ENCODE measurements at places on chromosomes 11 and 22.

DNA sequence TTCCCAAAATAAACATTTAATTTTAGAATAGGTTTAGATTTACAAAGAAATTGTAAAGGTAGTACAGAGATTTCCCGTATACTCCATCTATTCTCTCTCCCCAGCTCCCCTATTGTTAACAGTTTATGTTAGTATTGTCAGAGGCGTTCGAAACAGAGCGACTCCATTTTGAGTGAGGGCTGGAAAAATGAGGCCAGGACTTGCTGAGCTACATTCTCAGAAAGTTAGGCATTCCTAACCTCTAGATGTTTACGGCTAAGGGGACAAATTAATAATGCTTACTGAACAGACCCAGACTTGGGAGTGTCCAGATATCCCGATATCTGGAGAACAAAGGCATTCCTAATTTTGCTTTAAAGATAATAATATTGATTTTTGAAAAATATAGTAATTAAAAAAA lies 12.4 kb upstream of the NUP160 start:
- no peak for DNase-seq

DNA sequence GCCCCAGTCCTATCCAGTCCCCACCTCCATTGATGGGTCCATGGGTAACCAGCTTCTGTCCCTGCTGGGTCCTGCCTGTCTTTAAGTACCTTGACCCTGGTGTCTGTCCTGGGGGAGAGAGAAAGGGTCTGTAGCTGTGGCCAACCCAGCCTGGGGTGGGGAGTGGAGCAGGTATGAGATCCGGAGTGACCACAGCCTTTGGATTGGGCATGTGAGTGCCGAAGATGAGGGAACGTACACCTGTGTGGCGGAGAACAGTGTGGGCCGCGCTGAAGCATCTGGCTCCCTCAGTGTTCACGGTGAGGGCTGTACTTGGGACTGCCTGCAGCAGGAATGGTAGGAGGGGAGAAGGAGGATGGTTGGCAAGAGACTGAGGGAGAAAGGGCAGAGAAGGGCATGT lies 5.2 kb downstream of the ROBO3 start:
- DNase-seq: no peak

DNA sequence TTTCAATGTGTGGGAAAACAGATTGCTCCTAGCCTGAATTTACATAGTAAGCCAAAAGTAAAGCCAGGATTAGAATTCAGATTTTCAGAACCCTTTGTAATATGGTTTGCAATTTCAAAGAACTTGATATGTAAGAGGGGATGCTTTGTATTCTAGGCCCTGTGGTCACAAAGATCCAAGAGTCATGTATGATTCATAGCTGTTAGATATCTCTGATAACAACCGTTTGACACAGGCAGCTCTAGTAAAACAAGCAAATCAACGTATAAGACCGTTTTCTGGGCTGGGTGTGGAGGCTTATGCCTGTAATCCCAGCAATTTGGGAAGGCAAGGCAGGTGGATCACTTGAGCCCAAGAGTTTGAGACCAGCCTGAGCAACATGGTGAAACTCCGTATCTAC lies 79.6 kb downstream of the EMSY start:
- peak; percentile 51 for DNase-seq

DNA sequence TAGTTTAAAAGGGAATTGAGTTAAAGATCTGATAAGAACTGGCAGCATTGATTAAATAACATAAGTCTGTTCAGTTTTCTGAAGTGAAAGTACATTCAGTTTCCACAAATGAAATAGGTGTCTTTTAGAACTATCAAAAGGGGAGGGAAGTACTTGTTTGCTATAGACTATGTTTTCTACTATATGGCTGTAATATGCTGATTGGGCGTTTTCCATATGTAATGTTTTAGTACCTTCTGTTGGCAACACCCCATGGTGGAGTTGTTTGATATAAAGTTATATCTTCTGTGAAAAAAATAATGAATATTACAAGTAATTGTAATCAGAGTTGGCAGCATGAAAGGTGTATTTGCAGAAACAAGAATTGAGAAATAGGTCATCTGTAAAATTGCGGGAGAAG lies 237.6 kb downstream of the JRKL start:
- no peak for DNase-seq

- DNase-seq: no peak
Observed at GRCh38 chr11:134543645-134544044, 131.6 kb upstream of the B3GAT1 start.

- DNase-seq: no peak
Observed at GRCh38 chr11:24932110-24933000, 435.5 kb downstream of the LUZP2 start.

- DNase-seq: peak; percentile 92
Observed at GRCh38 chr11:65425971-65426838, 3.6 kb downstream of the NEAT1 start.

GRCh38 chr22:43996170-43996980 lies 27.7 kb upstream of the PARVB start:
- peak; percentile 85 for DNase-seq

DNA sequence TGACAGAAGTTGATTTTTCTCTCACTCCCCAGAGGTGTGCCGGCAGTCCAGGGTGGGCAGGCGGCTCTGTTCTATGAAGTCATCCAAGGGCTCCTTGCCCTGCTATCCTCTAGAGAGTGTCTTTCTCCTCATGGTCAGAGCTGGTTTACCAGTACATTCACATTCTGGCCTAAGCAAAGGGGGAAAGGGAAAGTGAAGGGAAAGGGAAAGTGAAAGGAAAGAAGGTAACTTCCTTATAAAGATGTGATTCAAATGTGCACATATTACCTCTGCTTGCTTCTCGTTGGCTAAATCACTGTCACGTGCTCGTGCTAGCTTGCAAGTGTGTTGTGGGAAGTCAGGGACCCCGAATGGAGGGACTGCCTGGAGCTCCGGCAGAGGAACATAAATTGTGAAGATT lies 2.9 kb upstream of the HTATIP2 start:
- DNase-seq: peak; percentile 39

GRCh38 chr11:37108436-37109285 lies 510.6 kb upstream of the RAG2 start:
- DNase-seq: peak; percentile 29

GRCh38 chr11:28170759-28171158 lies 62.6 kb downstream of the METTL15 start:
- no peak for DNase-seq

DNA sequence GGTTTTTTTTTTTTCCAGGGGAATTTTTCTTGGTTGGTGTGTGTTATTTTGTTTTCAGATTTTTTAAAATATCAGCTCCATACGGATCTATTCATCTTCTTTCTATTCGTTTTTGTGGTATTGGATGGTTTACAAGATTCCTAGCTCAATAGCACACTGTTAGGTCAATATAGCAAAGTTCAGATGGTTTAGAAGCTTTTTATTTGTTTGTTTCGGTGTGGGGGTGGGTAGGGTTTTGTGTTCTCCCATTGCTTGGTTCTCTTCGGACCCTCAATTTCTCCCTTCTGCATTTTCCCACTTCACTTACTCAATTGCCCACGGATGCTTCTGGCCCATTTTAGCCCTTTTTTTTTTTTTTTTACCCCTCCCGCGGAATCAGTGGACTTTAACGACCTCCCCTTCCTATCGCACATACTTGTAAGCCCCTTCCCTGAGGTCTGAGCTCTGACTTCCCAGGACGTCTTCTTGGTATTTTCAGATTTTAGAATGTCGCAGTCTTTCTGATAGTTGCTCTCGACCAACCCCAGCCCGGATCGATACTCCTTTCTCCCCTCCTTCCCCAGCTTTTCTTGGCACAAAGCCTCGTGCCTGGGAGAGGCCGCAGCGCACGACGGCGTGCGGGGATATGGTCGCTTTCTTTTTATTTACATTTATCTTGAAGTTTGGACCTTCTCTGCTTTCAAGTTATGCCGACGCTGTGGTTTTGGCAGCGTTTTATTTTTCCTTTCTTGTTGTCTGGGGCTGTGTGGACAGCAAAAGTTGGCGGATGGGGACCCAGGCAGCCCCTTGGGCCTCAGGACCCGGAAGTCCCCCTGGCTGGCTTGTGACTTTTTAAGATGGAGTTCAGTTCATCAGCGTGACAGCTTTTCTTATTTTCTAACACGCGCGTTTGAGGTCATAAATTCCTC lies 4.4 kb upstream of the SPDYC start:
- DNase-seq: no peak

GRCh38 chr11:96878299-96879051 lies 488.7 kb downstream of the JRKL start:
- DNase-seq: no peak

GRCh38 chr22:45976254-45977002 lies 534 bp downstream of the WNT7B start:
- no peak for DNase-seq

DNA sequence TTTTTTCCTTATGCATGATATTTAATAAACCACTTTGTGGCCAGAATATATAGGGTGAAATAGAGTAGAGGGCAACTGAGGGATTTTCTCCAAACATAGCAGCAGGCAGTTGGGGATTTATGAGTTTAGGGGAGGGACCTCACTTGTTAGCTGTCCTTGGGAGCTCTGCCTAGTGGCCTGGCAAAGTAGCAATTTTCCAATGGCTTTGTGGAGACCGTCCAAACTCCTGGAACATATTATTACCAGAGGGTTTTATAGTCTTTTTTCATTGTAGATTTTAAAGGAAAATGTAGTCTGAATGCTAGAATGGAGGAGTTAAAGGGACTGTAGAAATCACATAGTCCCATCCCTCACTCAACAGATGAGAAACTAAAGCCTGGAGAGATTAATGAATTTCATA lies 32.3 kb downstream of the AMOTL1 start:
- DNase-seq: no peak

- DNase-seq: no peak
Observed at GRCh38 chr11:5505363-5506048, 4.3 kb downstream of the UBQLN3 start.

GRCh38 chr11:68442433-68442832 lies 18.1 kb upstream of the PPP6R3 start:
- DNase-seq: no peak

DNA sequence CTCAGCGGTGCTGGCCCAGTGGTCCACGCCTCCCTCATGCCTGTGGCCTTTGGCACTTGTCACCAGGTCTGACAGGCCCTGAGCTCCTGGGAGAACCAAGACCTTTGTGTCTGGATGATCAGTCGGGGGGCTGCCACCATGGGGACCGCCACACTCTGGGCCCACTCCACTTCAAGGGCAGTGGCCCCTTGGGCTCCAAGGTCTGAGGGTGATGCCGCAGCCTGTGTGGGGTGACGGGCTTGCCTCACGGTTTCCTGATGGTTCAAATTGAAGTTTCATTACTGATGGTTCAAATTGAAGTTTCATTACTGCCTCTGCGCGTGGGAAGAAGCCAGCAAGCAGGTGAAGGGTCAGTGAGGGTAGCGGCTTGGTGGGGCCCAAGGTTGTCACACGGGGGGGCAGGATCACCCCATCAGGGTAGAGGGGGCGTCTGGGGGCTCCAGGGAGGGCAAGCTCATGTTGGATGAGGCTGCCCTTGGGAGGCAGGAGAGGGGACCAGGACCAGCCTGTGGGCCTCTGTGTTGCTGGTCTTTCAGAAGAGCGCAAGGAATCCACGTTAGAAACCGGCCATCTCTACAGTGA lies 27.5 kb downstream of the TRMU start:
- DNase-seq: no peak

DNA sequence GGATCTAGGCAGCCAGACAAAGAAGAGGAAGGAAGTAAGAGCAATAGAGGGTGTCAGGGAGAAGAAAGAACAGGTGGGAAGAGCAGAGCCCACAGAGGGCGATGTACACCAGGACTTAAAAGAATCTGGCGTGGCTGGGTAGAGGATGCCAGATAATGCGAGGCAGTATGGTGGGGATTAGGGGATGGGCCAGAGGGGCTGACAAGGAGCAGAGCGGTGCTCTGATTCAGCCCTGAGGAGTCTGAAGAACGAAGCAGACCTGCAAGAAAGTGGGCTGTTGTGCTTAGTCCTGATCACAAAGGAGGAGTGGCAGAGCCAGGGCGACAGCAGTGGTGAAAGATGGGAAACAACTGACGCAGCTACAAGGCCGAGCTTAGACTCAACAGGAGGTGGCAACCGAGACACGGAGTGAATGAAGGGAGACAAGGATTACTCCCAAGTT lies 163.7 kb downstream of the LARGE1 start:
- DNase-seq: peak; percentile 1

DNA sequence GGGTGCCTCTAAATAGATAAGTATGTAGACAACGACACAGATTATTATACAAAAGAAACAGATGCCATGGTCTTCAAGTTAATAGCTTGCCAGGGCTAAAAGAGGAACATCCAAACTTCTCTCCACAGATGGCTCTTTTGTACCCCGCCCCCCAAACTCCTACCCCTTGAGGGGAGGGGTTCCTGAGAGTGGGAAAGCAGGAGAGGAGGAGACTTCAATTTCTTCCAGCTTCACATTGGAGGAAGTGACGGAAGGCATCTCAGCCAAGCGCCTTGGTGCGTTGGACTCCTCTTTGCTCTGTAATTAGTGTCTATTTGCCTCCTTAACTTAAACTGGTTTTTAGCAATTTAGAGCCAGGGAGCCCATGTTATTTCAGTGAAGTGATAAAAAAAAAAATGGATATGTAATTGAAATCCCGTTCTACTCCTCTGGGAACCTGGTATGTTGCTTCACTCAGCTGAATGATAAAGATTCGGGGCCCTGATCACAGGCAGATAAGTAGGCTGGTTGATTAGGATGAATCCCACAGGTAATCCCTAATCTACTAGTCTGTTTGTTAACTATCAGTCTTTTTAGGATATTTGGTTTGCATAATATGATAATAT lies 580.9 kb upstream of the CADM1 start:
- DNase-seq: no peak

- peak; percentile 64 for DNase-seq
Observed at GRCh38 chr11:12066799-12067508, 43.4 kb upstream of the MICAL2 start.

DNA sequence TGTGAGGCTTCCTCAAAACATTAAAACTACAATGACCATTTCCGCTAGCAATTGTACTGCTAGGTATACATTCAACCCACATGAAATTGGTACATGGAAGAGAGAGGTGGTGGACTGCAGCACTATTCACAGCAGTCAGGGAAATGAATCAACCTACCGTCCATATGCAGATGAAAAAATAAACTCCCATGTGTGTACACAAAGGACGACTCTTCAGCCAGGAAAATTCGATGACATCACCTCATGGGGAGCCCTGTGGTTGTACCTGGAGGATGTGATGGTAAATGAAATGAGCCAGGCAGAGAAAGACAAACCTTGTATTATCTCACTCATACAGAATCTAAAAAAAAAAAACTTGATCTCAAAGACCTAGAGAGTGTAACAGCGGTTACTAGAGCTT lies 23.3 kb downstream of the RFPL3 start:
- DNase-seq: no peak

GRCh38 chr11:64723907-64724862 lies 1.2 kb upstream of the NRXN2 start:
- no peak for DNase-seq

DNA sequence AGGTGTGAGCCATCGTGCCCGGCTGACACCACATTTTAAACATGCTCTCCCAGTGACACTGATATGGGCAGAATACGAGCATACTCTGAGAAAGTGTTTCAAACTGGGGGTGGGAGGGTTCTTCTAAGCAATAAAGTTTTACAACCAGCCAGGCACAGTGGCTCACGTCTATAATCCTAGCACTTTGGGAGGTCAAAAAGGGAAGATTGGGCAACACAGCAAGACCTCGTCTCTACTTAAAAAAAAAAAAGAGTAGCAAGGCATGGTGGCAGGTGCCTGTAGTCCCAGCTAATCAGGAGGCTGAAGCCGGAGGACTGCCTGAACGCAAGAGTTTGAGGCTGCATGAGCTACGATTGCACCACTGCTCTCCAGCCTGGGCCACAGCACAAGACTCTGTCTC lies 2.2 kb downstream of the GANAB start:
- DNase-seq: no peak

GRCh38 chr22:29129808-29130140 lies 56.9 kb downstream of the KREMEN1 start:
- DNase-seq: no peak

All from hematopoietic multipotent progenitor cell treated with erythropoietin and hydrocortisone succinate and interleukin-3 and kit ligand, for 4 days (in vitro differentiated cells).